ENCODE measurements at places on chromosomes 3 and 15.

DNA sequence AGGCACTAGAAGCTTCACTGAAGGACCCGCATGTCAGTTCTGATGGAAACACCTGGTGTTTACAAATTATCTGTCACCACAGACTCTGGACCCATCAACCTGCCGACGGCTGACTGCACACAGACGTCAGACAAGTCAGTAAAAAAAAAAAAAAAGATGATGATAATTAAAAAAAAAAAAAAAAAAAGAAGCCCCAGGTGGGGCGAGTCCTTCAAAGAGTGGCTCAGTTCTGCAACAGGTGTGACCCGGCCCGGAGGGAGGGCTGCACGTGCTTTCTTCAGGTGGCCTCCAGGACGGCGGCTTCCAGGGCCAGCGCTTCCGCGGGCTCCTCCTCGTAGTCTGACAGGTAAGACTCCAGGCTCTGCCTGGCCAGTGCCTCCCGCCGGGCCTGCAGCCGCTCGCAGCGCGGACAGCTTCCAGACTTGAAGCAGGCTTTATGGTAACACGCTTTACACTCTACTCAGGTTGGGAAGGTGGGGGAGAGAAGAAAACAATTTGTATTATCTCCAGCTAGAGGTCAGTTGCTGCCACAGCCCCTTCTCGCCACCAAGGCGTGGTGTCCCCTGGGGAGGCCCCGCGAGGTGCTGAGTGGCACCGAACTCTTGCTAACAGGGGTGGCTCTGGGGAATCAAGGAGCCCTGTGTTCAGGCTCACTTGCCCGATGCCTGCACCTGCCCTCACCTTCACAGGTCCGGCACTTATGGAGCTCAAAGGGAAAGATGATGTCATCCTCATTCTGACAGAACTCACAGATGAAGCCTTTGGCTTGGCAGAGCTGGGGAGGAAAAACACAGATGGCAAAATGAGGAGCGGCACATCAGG, 61.8 kb downstream of the RUBCN start:
- DNase-seq = no peak

DNA sequence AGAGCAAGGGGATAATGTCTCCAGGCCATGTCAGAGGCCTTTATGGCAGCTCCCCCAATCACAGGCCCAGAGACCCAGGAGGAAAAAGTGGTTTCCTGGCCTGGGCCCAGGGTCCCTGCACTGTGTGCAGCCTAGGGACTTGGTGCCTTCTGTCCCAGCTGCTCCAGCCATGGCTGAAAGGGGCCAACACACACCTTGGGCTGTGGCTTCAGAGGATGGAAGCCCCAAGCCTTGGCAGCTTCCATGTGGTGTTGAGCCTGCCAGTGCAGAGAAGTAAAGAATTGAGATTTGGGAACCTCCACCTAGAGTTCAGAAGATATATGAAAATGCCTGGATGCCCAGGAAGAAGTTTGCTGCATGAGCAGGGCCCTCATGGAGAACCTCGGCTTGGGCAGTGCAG, 18.1 kb upstream of the TP63 start:
- no peak for DNase-seq

- no peak for DNase-seq
Measured at GRCh38 chr3:54299169-54299935, 177.0 kb downstream of the CACNA2D3 start.

GRCh38 chr15:43286074-43286473, 19.3 kb upstream of the TGM5 start:
- no peak for DNase-seq

GRCh38 chr3:189794518-189794917, 163.3 kb downstream of the TP63 start:
- DNase-seq = no peak

DNA sequence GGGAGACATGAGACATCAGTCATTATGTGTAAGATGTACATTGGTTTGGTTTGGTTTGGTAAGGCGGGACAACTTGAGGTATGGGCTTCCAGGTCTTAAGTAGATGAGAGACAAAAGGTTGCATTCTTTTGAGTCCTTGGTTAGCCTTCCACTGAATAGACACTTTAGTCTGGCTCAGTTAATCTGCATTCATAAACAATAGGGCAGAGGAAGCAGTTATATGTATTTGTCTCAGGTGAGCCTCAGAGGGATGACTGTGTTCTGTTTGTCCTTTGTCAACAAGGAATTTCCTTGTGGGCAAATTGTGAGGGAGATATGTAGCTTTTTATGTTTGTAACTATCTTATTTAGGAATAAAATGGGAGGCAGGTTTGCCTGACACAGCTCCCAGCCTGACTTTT, 50.4 kb downstream of the TCF12 start:
- no peak for DNase-seq

DNA sequence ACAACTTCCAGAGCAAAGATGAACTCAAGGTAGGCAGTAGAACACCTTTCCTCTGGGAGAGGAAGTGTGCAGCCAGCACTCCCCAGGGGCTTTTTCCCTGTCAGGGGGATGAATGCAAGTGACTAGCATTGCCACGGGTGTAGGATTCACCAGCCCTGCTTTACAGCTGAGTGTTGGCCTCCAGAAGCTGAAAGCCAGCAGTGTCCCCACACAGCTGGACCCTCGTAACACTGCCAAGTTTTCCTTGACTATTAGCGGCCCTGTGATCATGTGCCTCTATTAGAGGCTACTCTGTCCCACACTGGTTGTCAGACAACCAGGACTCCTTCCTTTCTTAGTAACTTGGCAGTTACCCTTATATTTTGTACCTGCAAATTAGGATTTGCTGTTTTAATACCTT, 104.9 kb upstream of the MANF start:
- no peak for DNase-seq

- no peak for DNase-seq
Measured at GRCh38 chr3:171347301-171348039, 112.7 kb downstream of the TNIK start.

Data from femur (tissue), 1 donor.